ENCODE measurements at places on chromosomes 2 and 18.

DNA sequence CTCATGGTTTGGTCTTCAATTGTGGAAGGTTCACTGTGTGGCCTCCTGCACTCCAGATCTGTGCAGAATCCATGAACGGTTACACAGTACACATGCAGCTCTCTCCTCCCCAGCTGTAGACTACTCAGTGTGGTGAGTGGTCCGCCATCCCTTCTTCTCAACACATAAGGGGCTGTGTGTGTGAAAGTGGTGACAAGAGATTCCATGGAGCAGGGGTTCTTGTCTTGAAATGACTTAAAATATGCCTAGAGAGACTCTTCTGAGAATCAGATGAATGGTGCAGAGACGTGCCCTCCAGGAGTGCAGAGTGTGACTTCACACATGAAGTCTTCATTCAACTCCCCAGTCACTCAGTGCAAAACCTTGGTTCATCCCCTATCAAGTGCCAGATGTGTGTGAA is 151.0 kb upstream of the COPS8 start:
- DNase-seq: no peak

DNA sequence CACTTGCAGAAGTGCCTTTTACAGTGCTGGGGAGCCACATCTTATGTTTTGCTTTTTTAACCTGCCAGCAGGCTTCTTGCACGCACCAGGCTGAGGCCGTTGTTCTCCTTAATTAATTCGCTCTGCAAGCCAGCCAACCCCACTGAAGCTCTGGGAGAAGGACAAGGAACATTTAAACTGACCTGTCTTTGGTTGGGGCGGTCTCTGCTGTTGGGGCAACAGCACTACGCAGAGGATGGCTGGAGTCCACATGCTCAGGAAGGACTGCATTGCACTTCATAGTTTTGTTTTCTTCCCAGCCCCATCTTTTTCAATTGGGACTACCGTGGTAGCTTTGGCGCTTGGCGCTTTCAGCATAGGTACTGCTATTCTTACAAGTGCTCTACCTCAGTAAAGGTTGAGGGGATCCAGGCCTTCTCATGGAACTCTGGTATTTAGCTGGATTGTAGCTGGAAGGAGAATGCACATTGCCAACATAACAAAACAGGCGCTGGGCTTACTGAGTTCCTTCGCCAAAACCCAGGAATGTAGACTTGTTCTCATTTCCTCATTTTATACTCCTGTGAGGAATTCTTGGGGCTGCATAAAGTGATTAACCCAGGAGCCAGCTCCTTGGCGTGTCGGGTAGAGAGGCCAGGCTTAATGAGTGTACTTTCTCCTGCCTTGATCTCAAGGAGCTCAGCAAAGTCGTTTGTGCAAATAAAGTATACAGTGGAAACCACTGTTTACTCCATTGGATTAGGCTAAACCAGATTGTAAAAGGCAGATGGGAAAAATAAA is 146.2 kb downstream of the PRKCE start:
- DNase-seq: no peak

GRCh38 chr18:74623047-74623816 is 25.6 kb downstream of the ZNF407 start:
- no peak for DNase-seq

DNA sequence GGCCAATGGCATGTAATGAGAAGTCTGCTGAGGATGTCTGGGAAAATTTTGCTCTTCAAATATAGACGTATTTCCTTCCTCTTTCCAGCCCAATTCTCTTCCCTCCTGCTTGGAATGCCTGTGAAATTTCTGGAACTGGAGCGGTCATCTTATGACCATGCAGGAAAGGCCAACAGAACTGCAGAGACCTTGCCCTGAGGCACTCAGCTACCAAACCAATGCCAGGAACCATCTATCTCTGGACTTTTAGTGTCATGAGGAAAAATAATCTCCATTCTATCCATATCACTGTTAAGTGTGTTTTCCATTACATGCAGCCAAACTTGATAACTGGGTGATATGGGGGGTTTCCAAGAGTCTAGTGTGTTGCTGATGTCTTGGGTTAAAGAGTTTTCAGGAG is 363.7 kb downstream of the SLC4A3 start:
- DNase-seq: no peak

DNA sequence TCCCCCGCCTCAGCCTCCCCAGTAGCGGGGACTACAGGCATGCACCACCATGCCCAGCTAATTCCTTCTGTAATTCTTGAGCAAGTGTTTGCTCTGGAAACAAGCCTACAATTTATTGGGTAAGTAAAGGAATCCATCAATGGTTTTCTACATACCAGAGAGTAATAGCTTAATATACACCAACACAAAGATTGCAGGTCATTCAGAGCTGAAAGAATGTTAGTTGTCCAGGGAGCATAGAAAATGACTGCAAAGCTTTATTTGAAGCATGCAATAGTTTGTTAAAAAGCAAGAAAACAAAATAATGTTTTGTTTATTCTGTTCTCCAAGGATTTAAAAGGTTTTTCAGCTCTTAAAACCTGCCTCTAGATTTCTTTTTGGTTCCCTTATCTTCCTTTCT is 5.6 kb downstream of the IDH1 start:
- no peak for DNase-seq

- DNase-seq: no peak
Measured at GRCh38 chr2:129904532-129905446, 74.7 kb upstream of the RAB6C start.

GRCh38 chr2:10160203-10160955 is 37.8 kb downstream of the RRM2 start:
- DNase-seq: no peak

GRCh38 chr2:74573747-74574562 is 19.4 kb downstream of the DOK1 start:
- no peak for DNase-seq

GRCh38 chr2:98825858-98826257 is 94.9 kb upstream of the MGAT4A start:
- no peak for DNase-seq

- no peak for DNase-seq
Measured at GRCh38 chr18:34773378-34773777, 63.3 kb downstream of the DTNA start.

DNA sequence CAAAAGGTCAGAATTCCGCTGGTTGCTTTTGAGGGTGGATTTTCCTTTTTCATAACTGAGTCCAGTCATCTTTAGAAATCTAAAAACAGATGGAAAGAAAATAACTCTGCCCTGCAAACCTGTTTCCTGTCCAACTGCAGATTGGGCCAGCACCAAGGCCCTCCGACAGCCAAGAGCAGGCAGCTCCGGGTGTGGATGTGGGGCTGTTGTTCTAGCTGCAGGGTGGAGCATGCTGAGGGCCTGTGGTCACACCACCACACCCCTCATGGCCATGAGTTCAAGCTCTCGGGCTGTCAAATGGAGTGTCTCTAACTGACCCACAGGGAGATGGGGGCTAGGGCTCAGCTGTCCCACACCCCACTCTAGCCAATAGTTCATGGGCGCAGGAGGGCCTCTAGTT is 69.3 kb upstream of the BZW1 start:
- DNase-seq: no peak

- no peak for DNase-seq
Measured at GRCh38 chr2:29057006-29057405, 17.3 kb downstream of the PCARE start.

DNA sequence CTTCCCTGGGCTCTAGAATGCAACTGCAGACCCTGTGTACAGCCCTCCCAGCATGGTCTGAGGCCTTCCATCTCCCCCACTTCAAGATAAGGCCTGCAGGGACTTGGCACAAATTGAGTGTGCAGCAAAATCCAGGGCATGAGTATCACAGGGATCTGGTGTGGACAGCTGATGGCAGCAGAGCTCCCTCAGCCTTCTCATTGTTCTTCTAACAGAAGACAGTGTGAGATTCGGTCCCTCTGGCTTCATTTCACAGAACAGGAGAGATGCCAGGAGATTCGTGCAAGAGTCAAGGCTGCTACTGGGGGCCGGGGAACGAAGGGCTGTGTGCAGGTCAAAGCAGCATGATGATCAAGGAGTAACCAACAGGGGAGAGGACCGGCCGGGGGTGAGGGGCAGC is 85.8 kb downstream of the UXS1 start:
- DNase-seq: no peak
